Spleen (tissue), 13 donors: ENCODE measurements at places on chromosomes 6 and 20. TPM values are rescaled to one million over a fixed set of nuclear protein-coding genes. Genes with fewer than 3 reads are reported as not detected.

KHDRBS2 gene
- 1.3 TPM for polyA plus RNA-seq

CD109 gene
- polyA plus RNA-seq = 0.18 TPM

KCNK16 gene
- polyA plus RNA-seq = not detected

JPH2 gene
- polyA plus RNA-seq = 2.7 TPM

FAM83C gene
- not detected for polyA plus RNA-seq

PGK2 gene
- polyA plus RNA-seq = not detected

EDN1 gene
- polyA plus RNA-seq = 5.2 TPM

DNMT3B gene
- 0.38 TPM for polyA plus RNA-seq

HBS1L gene
- 18.8 TPM for polyA plus RNA-seq
